H7 (cell line): ENCODE measurements at places on chromosomes 2 and 18.

DNA sequence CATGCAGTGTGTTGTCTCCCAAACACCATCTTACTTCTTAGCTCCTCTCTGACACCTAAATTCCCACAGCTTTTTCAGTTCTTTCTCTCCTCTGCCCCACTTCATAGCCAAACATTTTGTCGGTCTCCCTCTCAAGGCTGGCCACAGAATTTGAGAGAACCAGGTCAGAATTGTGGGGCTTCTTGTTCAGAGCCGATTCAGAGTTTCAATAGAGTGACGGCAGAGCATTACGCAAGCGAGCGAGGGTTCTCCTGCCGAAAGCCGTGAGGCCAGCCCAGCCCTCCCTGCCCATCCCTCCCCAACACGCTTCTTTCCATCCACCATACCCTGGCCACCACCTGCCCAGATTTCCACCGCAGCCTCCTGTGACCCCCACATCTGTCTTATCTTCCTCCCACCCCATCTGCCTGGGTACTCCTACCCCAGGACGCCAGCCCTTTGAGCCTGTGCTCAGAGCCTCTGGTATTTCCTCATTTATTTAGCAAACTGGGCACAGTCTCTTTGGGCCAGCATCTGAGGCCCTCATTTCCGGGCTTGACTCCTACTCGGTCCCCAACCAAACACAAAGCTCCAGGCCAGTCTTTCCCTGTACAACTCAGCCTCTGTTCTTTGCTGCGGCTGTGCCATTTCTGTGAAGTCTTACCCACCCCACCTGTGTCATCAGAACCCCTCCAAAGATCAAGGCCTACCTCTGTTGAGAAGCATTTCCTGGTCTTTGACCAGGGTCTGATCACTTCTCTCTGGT, 70.0 kb upstream of the MAP4K4 start:
- DNase-seq, result no peak

DNA sequence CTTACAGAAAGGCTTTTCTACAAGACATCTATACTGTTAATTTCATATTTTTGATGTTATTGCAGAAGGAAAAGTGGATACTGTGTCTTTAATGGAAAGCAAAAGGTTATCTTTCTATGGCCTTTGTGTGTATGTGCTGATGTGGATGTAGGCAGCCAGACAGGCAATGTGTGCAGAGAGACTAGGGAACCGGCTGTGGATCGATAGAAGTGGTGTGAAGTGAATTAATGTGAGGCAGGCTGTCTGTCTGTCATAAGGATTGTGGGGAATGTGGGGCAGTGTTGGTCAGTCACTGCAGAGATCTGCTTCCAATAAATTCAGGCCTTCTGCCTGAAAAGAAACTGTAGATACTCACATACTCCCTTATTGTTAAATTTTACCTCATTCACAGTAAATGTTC, 156.7 kb downstream of the WDR7 start:
- no peak for DNase-seq

GRCh38 chr2:146147448-146148012, 1627.6 kb upstream of the ZEB2 start:
- peak; percentile 0 for DNase-seq

- no peak for DNase-seq
Measured at GRCh38 chr2:168328421-168328820, 81.0 kb upstream of the STK39 start.

GRCh38 chr18:12406371-12407111, 1.2 kb upstream of the PRELID3A start:
- peak; percentile 23 for DNase-seq

- DNase-seq, result no peak
Measured at GRCh38 chr18:2845172-2845571, 1.6 kb upstream of the EMILIN2 start.

DNA sequence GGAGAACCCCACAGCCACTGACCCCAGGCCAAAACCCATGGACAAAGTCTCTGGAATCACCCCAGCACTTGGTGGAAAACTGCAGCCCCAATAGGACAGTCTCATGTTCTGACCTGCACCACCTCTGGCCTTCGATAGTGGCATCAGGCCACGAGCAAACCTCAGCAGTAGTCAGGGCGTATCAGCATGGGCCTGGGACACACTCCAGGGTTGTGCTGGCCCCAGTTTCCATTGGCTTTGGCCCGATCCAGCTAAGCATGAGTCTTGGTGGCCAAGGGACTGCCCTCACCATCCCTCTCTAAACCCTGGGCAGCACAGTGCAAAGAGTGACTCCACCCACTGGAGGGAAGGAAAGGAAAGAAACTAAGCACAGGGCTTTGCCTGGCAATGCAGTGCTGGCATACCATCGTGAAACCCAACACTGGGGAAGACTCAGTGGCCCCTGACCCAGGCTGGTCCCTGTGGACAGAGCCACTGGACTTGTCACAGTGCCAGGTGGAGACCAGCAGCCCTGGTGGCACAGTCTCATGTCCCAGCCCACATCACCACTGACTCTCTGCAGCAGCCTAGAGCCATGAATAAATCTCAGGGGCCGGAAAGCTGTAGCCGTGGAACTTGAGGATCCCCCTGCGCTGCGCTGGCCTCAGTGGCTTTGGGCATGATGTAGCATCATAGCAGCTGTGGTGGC, 46.3 kb downstream of the ZNF519 start:
- DNase-seq, result no peak

GRCh38 chr2:25322312-25322711, 19.4 kb downstream of the DNMT3A start:
- no peak for DNase-seq
